Inflammatory macrophage treated with lipopolysaccharide for 4 hours (primary cell): ENCODE measurements at places on chromosomes 6 and 20.
A peak's percentile ranks its signal among the peaks of the same experiment; 100 is the strongest.

GRCh38 chr20:19821606-19822005, 63.5 kb downstream of the RIN2 start:
- peak; percentile 42 for DNase-seq

GRCh38 chr6:146341493-146342230, 202.0 kb upstream of the RAB32 start:
- DNase-seq, result peak; percentile 75

DNA sequence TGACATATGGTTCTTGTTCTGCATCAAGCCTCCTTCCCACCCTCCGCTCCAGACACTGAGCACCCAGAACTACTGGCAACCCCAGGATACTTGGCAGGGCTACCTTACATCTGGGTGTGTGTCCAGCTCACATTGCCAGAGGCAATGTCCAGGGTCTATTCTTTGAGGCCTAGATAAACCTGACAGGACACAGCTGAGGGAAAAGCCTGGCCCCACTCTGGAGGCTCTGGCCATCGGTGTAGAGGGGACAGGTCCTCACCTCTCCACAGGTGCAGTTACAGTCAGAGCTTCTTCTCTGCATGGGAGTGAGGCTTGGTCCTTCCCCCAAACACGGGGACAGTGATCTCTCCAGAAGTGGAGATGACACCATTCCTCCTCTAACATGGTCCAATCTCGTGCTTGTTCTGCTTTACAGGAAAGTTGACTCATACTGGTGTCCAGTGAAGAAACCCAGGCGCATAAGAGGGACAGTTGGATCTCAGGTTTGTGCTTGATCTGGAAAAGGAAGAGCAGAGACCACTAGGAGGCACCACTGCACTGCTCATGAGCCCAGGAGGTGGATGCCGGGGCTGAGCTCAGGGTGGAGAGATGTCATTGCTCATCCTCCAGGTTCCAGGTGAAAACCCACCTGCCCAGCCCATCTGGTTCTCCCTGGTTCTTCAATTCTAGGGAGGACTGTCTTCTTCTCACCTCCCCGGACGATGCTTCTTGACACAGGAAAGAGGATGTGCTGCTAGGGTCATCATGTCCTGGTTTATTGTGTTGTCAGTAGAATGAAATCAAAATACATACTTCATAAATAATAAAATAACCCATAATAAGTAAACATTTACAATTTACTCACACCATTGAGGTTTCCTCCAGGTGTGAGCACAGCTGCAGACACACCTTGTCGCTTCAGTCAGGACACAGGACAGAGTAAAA, 14.7 kb downstream of the HLA-F start:
- peak; percentile 86 for DNase-seq

DNA sequence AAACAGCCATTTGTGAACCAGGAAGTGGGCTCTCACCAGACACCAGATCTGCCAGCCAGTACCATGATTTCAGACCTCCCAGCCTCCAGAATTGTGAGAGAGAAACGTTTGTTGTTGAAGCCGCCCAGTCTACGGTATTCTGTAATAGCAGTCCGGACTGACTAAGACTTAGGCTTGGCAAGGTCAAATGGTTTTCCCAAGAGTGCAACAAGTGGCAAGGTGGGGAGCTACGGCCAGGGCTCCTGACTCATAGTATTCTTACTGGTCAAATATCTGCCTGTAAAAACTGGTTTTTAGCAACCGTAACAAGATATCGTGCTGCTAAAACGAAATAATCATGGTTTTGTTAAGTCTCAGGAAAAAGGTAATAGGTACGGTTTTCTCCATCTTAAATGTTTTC, 37.8 kb downstream of the MCUR1 start:
- no peak for DNase-seq

DNA sequence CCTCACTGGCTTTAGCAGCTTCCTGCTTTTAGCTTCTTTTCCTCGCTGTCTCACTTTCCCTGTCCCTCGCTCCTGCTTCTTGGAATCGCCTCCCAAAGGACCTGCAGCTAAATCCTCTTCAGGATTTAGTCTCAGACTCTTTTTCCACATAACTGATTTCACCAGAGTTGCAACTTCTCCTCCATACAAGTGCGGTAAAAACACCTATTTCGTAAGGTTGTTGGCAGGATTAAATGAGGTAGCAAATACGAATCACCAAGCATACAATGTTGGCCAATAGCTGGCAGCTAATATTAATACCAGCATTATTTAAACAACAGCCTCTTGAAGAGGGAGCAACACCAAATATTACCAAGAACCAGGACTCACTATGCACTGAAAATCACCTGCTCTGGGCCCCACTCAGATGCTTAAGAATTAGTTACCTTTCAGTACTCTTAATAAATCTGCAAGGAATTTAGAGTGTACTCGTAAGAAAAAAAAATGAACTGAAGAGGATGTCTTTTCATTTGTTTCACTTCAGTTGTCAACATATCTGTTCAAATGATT, 123.0 kb downstream of the DTNBP1 start:
- DNase-seq, result peak; percentile 45

DNA sequence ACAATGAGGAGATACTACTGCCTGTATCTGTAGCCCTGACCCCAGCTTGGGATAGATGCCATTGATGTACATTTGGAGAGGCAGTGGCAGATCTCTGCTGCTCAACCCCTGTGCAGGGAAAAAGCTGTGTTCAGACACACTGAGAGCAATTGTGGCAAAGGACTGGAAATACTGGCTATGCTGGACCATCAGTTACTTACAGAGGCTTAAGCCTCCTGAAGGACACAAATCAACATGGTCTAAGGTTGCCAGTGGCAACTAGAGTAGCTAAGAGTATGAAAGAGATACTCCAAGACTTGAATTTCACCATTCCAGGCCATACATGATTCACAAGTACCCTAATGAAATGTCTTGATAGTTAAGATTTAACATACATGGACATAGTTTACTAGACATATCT, 32.4 kb upstream of the ENPP4 start:
- DNase-seq, result no peak

- peak; percentile 54 for DNase-seq
These were observed 100.9 kb downstream of the HFE start for GRCh38 chr6:26187981-26188635.

DNA sequence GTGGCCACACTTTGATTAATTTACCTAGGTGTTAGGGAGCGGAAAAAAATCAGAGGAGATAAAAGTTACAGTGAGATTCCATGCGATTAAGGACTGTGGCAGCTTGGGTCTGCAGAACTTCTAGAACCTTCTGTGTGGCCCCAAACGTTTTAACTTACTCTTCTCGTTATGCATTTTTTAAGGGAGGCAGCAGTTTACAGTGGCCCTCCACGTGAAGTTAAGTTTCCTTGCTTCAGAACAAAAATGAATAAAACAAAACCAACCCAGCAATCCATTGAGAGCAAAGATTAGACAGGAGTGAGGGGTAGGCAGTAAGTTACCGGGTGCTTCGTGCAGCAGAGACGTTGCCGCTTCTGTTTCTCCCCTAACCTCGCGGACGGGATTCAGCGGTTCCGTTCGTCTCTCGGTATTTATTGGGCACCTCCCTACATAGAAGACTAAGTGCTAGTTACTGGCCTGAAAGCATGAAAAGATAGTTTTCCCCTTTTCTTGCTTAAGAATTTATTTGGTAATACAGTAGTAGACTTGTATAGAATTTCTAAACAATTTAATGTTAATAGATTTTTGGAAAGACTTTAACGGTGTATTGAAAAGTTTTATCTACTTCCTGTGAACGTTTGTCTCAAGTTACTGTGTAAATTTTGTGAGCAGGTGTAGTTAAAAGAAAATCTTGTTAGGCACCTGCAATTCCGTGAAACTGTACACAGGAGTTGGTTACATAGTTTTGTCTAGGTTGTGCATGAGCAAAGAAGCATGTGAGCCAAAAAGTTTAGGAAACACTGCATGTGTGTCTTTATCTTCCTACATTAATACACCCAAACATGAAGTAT, 1.1 kb downstream of the BAG2 start:
- peak; percentile 4 for DNase-seq

- no peak for DNase-seq
These were observed 110.2 kb upstream of the CST7 start for GRCh38 chr20:24838546-24839535.

- DNase-seq, result no peak
These were observed 178.7 kb downstream of the GJA10 start for GRCh38 chr6:90072935-90073464.

DNA sequence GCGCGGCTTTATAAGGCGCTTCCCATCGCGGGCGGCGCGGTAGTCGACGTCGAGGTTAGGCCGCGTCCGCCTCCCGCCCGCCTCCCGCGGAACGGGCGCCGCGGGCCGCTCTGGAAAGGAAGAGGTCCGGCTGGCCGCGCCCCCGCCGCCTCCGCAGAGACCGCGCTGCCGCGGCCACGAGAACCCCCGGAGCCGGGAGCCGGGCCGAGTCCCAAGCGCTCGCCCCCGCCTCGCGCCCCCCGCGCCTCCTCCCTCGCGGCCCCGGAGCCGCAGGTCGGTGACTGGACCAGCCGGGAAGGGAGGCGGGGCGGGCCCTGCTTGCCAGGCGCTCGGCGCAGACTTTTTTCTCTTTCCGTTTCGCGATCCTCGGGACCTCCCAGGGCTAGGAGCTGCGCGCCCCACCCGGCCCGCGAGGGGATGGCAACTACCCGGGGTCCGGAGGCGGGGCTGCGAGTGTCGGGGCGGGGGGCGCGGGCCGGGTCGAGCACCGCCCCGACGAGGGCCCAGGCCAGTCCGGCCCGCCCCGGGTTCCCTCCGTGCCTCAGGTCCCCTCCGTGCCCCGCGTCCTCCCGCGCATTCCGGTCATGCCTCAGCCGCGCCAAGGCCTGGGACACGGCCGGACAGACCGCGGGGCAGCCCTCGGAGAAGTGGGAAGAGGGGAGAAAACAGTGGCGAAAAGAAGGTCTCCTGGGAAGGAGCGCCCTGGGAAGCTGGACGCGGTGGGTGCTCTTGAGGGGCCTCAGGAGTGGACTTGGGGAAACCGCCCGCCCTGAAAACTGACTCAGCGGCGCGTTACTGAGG, 417 bp upstream of the PXDC1 start:
- peak; percentile 95 for DNase-seq

- no peak for DNase-seq
These were observed 99.0 kb upstream of the FOXQ1 start for GRCh38 chr6:1212919-1213318.

- no peak for DNase-seq
These were observed 25.2 kb upstream of the RNF24 start for GRCh38 chr20:4040283-4041179.

- DNase-seq, result no peak
These were observed 563.1 kb downstream of the TFAP2A start for GRCh38 chr6:9851541-9852380.

DNA sequence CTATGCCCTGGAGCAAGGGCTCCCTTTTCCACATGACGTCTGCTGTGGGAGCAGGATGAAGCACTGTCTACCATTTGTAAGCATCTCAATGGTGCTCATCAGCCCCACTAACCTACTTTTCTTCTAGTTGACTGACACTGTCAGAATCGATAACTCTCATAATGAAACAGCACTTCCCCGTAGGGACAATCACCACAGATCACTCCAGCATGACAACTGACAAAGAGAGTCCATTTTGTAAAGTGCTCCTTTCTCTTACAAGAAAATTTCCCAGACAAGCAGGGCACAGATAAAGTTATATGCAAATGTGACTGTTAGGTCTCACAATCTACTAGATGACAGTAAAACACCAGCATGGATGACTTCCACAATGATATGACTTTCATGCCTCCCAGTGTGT, 46.4 kb downstream of the HEBP2 start:
- DNase-seq, result no peak

GRCh38 chr20:23264545-23264944, 86.0 kb upstream of the NXT1 start:
- DNase-seq, result no peak

DNA sequence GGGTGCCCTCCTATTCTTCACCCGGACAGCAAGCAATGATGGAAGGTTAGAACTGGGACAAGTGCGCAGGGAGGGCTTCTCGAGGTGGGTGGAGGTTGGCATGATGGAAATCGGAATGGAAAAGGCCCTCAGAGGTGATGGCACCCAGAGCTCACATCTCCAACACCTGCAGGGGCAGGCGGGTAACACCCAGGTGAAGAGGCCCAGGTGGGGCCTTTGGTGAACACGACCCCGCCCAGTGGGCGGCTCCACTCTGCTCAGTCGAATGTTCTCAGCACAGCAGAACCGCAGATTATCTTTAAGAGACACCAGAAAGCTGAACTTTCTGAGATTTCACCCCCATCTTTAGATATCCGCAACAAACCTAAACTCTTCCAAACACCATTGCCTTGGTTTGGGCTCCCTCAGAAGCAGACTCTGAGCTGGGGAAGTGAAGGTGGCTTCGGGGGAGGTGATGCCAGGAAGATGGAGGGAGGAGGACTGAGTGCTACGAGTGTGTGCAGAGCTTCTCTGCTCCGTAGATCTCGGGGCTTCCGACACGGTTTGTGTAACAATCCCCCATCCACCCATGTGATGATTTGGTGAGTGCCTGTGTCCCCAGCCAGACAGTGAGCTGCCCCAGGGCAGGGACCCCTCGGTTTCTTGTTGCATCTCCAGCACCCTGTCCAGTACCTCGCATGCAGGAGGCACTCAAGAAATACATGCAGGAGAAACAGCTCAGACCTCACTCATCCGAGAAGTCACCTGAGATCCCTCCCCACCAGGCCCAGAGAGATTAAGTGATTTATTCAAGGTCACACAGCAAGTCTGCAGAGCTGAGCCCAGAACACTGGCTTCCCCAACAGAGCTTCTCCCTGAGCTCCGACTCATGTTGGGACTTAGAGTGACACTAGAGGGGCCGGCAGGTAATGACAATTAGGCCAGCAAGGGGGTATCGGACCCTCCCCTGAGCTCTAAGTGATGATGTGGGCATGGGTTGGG, 45.4 kb downstream of the BPIFB1 start:
- DNase-seq, result no peak
